Motor neuron (in vitro differentiated cells): ENCODE measurements at places on chromosomes 16 and 17.
A peak's percentile ranks its signal among the peaks of the same experiment; 100 is the strongest.

- no peak for ATAC-seq
Observed at GRCh38 chr17:78844301-78845005, 3.8 kb upstream of the USP36 start.

DNA sequence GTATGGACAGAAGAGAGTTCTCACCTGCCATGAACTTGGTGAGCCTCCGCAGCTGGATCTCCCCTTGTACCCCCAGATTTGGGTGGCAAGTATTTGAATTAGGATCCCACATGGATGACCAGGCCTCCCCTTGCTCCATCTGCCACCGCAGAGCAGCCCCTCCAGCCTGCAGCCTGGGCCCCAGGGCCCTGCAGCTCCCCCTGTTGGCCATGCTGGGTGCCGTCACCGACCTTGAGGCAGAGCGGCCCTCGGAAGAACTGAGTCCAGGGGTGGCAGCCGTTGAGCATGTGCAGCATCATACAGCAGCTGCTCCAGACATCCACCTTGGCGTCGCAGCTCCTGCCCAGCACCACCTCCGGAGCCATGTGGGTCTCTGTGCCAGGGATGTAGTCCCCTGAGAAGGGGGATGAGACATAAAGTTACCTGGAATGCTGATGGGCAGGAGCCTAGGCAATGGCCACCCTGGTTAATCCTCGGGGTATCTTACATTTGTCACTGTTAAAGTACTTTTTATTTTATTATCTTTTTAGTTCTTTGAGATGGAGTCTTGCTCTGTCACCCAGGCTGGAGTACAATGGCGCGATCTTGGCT lies 9.0 kb upstream of the SPATA32 start:
- no peak for ATAC-seq

DNA sequence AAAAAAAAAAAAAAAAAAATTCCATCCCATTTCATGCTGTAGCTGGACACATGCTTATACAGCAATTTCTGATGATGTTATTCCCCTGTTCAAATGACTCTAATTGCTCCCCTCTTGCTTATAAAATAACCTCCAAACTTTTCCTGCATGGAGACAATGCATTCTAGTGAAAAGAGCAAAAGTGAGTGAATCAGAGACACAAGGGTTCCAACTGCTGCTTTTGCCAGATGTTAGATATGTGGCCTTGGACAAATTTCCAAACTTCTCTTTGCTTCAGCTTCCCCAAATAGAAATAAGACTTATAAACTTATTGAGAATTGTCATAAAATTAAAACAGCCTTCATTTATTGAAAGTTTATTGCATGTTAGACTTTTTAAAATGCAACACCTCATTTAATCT lies 65.0 kb upstream of the AXIN2 start:
- ATAC-seq, result no peak

- ATAC-seq, result peak; percentile 85
Observed at GRCh38 chr17:77834170-77835115, 124.1 kb upstream of the TNRC6C start.

- ATAC-seq, result no peak
Observed at GRCh38 chr17:82946081-82946480, 106.3 kb upstream of the ZNF750 start.

DNA sequence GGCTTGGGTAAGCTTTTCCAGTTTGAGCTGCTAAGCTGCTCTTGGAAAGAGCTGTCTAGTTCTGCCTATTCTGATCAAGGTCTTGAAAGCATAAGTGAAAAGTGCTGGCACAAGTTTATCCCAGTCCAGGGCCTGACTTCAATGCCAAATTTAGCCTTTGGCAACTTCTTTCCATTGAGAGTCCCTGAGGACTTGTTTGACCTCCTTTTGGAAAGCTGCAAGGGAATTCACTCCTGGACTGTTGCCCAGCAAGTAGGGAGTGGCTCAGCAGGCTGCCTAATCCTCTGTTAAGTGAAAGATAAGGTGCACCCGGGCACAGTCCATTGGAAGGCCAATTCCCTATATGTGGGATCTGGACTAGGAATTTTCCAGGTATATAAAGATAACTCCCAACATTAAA lies 16.0 kb upstream of the TANC2 start:
- no peak for ATAC-seq

DNA sequence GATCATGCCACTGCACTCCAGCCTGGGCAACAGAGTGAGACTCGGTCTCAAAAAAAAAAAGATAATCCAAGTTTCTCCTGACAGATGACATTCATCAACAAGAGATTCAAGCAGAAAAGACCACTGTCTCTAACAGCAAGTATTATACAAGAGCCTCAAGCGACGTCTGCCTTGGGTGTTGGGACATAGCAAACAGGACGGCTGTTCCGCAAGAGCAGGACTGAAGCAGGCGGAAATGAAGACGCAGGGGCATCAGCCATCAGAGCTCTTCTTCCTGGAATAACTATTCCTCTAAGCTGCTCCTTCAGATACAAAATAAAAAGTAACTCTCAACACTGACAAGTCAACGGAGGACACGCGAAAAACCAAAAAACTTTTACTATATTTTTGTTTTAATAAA lies 54.0 kb downstream of the ANKRD11 start:
- no peak for ATAC-seq

DNA sequence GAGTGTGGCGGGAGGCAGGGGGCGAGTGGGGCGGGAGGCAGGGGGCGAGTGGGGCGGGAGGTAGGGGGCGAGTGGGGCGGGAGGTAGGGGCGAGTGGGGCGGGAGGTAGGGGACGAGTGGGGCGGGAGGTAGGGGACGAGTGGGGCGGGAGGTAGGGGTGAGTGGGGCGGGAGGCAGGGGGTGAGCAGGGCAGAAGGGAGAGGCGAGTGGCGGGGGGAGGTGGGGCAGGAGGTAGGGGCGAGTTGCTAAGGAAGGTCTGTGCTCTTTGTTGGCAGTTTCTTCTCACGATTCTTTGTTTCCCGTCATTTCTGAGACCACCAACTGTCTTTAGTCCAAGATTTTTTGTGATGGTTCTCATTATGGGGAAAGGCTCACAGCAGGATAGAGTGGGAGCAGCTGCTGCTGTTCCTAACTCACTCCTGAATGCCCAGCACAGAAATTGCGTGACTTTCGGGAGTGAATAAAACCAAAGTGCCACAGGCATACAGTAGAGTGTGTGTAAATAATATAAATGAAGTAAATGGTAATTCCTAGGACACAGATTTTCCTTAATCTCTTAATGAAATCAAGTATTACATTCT lies 44.7 kb downstream of the COG7 start:
- ATAC-seq, result peak; percentile 1

- ATAC-seq, result no peak
Observed at GRCh38 chr16:72122308-72122707, 28.7 kb downstream of the DHX38 start.

DNA sequence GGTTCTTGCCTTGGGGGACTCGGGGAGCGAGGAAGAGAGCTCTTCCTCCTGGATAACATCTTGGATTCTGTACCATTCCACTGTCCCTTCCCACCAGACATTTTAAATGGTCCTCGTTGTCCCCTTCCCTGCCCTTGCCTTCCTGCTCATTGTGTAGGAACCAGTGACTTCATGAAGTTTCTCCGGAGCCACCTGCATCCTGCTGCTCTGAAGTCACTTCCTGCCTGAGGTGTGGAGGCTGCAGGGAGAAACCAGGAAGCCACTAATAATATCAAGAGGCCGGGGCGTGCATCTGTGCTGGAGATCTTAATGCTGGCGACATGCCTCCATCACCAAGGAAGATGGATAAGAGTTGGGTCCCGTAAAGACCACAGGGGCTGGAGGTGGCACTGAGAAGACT lies 6.2 kb upstream of the SLC16A13 start:
- no peak for ATAC-seq

- ATAC-seq, result no peak
Observed at GRCh38 chr17:12673788-12674187, 8.1 kb downstream of the MYOCD start.

DNA sequence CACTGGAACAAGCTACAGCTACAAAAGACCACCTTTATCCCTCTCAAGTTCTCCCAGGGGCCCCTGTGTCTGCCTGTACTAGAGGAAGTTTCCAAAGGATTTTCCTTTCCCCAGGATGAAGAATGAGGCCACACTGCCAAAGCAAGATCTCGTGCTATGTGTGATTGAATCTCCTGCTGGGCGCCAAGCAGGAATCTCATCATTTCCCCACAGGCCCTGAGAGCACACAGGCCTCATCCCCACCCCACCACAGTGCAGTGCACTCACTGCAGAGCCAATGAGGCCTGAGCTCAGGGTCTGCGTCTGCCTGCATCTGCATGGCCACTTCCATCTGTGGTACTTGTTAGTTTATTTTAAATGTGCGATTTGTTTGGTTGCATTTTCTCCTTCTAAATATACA lies 387.4 kb upstream of the ASIC2 start:
- no peak for ATAC-seq

- ATAC-seq, result no peak
Observed at GRCh38 chr16:58885528-58886170, 151.5 kb upstream of the GOT2 start.

DNA sequence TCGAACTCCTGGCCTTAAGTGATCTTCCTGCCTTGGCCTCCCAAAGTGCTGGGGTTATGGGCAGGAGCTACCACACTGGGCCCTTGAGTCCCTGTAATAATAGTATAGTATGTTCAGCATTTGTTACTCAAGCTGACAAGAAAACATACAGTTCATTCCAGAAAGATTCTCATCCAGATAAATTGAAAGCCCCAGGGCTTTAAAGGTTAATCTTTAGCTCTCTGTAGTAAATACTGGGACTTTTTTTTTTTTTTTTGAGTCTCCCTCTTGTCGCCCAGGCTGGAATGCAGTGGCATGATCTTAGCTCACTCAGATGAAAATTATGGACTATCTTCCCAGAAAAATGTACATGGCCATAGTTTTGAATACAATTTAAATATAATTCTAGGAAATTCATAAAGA lies 11.0 kb downstream of the BRCA1 start:
- ATAC-seq, result no peak

DNA sequence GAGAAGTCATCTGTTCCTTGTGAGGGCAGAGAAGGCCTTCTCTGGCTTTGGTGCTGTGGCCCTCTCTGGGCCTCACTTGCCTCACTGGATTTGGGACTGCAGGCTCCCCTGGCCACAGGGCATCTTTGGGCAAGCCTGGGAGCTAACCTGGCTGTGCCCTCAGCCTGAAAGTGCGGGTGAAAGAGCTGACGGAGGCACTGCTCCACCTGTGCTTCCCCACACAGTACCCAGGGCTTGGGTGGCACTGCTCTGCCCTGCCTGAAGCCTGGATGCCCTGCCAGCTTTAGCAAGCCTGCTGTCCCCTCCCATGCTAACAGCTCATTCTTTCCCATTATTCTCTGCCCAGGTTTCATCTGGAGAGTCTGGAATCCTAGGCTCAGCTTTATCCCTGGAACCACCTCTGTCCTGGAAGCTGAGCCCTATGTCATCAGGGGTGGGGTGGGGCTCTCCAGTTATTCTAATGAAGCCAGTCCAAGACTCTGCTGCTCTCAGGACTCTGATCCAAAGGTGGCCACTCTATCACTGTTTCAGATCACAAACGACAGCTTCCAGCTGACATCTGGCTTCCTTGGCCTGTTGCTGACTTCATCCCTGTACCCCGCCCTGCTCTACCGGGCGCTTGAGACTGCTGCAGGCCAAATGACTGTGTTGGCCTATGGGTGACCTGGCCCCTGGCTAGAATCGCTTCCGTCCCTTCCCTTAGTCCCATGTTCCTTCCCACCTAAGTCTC lies 29.3 kb downstream of the HIC1 start:
- peak; percentile 66 for ATAC-seq

- no peak for ATAC-seq
Observed at GRCh38 chr17:67671493-67671892, 46.2 kb upstream of the NOL11 start.

- ATAC-seq, result peak; percentile 74
Observed at GRCh38 chr16:79599837-79600637, 500 bp downstream of the MAF start.

DNA sequence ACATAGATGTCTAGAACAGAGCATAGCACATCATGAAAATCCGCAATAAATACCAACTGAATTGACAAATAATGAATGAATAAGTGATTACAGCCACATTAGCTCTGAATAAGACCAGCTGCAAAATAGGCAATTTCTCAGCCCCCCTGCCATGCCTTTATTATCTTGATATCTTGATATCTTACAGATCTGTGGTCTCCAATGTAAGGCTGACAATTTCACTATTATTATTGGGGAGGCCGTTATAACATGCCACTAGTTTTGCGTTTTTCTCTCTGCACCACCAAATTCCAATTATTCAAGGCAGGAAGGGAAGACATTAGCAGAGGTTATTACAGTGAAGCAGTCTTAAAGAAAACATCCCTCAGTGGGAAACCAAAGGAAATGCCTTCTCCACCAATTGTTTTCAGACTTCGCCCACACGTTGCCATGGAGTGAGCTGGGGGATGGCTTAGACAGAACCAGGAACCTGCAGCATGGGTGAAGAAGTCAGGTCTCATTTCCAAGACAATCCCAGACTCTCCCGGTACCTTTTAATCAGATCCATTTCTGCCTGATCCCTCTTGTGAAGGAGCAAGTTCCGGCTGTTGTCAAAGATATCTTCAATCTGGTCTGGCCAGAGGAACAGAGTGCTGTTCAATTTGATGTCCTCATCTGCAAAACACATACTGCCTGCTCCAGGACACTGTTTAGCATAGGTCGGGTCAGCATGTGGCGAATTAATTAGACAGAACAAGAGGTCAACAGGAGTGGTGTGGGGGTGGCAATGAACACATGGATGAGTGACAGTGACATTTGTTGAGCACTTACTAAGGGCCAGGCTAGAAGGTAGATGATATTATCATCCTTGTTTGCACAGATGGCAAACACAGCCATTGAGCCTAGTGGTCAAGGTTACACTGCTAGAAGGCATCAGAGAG lies 46.4 kb downstream of the DNAH3 start:
- peak; percentile 76 for ATAC-seq

DNA sequence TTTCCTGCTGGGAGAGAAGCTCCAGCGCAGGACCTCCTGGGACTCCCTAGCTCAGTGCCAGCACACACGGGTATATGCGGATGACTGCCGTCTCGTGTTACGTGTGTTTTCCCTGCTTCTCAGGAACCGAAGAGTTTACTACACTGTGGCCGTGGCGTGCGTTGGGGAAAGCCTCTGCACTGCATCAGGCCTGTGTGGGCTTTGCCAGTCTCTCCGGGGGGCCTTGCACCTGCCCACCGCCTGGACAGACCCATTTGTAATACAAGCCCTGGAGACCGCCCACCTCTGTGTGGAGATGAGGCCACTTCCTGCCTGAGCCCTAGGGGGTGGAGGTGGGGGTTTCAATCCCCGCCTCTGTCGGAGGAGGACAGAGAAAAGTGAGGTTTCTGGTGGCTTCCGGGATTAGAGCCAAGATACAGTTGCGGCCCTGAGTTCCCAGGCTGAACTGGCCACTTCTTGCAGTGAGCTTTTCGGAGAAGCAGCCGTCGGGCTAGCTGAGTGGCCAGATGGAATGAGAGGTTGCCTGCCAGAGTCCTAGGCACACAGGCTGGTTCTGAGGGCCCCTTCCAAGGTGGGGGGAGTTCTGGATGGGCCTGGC lies 43.4 kb upstream of the GSE1 start:
- ATAC-seq, result no peak

- no peak for ATAC-seq
Observed at GRCh38 chr16:64532117-64532516, 589.7 kb downstream of the CDH11 start.
